ENCODE measurements at places on chromosomes 7 and 10.

- DNase-seq = no peak
These were observed 179.3 kb downstream of the PFKFB3 start for GRCh38 chr10:6382081-6382480.

- DNase-seq = no peak
These were observed 420.9 kb upstream of the MGMT start for GRCh38 chr10:129046065-129046681.

DNA sequence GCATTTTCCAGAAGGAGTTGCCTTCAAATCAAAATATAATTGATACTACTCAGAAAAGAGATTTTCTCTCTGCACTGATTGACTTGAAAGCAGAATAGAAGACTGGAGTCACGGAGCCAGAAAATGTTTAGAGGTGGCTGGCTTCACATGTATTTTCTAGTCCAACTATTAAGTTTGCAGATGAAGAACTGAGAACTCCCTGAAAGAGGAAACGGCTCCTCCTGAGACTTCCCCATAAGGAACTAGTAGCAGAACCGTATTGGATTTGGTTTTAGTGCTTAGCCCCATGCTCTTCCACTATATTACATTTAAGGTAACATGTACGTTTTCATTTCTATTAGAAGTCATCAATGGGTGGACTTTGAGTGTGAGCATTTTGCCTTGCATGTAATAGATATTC lies 946.3 kb downstream of the CNTNAP2 start:
- no peak for DNase-seq

- DNase-seq = no peak
These were observed 38.5 kb downstream of the MGMT start for GRCh38 chr10:129505500-129506075.

DNA sequence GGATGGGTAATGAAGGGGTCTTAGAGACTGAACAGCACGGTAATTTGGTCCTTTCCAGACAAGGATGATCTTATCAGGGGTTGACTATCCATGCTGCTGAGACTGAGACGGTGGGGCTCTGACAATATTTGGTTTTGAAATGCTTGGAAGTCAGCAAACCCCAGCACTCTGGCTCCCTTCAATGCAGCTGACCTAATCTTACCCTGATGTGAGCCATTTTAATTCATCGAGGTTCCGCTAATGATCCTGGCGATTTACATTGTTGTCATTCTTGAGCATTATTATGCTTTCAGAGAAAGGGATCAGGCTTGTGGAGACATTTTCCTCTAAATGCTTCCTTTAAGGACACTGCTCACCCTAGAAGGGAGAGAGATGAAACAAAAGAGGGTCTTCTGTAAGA lies 114.6 kb upstream of the BMPER start:
- no peak for DNase-seq

- DNase-seq = no peak
These were observed 8.7 kb downstream of the ATP6V0E2 start for GRCh38 chr7:149882248-149883047.

DNA sequence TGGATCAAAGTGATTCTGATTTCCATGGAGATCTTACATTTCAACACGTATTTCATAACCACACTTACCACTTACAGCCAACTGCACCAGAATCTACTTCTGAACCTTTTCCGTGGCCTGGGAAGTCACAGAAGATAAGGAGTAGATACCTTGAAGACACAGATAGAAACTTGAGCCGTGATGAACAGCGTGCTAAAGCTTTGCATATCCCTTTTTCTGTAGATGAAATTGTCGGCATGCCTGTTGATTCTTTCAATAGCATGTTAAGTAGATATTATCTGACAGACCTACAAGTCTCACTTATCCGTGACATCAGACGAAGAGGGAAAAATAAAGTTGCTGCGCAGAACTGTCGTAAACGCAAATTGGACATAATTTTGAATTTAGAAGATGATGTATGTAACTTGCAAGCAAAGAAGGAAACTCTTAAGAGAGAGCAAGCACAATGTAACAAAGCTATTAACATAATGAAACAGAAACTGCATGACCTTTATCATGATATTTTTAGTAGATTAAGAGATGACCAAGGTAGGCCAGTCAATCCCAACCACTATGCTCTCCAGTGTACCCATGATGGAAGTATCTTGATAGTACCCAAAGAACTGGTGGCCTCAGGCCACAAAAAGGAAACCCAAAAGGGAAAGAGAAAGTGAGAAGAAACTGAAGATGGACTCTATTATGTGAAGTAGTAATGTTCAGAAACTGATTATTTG lies 15.3 kb downstream of the HNRNPA2B1 start:
- DNase-seq = no peak

- no peak for DNase-seq
These were observed 184.4 kb downstream of the MDFIC start for GRCh38 chr7:115106316-115106715.

- DNase-seq = no peak
These were observed 100.4 kb upstream of the PDGFA start for GRCh38 chr7:620056-620455.

- no peak for DNase-seq
These were observed 99.1 kb downstream of the GRID1 start for GRCh38 chr10:86267286-86268195.

GRCh38 chr10:48767373-48768143 lies 82.9 kb downstream of the WDFY4 start:
- no peak for DNase-seq

DNA sequence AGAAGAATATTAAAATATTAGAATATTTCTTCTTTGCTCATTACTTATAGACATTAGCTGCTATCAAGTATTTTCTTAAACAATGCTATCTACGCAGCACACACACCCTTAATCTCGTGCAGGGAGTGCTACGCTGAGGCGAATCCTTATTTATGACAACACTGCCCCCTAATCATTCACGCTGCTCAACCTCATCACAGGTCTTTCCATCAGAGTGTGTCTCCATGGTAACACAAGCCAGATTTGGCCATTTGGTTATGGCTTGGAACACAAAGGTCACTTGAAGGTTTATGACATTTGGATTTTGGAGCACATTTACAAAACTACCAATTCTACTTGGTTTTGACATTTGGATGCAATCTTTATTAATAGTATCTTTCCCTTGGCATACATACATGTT lies 45.4 kb upstream of the MYO3A start:
- DNase-seq = no peak

DNA sequence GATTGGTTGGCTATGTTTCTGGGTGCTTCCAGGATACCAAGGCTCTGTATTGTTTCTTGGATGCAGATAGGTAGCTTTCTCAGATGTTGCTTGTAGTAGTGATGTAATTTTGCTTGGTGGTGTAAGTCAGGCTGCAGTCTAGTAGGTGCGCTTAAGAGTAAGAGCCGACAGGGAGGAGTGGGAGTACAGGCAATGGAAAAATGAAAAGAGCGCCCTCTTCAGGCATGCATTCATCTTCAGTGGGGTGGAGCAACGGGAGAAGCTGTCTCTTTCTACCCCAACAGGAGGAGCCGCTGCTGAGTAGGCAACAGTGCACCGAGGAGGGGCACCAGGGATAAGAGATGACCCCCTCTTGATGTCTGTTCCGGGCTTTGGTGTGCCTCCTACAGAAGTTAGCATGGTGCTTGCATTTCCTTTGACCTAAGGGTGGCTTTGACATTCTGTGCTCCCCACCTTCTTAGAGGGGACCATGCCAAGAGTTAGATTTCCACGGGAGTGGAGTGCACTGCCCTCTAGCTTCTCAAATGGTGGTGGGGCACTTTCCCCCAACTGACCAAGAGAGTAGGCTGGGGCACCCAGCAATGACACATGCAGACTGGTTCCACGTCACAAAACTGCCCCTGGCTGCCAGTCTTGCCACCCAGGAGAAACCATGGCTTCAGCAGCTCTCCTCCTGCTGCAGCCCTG lies 56.1 kb downstream of the ZNF783 start:
- DNase-seq = no peak

- DNase-seq = no peak
These were observed 8.5 kb downstream of the LRRC18 start for GRCh38 chr10:48931188-48931587.

GRCh38 chr7:40865441-40866233 lies 730.8 kb downstream of the SUGCT start:
- no peak for DNase-seq

GRCh38 chr7:74579800-74580685 lies 77.5 kb upstream of the GTF2I start:
- DNase-seq = no peak

DNA sequence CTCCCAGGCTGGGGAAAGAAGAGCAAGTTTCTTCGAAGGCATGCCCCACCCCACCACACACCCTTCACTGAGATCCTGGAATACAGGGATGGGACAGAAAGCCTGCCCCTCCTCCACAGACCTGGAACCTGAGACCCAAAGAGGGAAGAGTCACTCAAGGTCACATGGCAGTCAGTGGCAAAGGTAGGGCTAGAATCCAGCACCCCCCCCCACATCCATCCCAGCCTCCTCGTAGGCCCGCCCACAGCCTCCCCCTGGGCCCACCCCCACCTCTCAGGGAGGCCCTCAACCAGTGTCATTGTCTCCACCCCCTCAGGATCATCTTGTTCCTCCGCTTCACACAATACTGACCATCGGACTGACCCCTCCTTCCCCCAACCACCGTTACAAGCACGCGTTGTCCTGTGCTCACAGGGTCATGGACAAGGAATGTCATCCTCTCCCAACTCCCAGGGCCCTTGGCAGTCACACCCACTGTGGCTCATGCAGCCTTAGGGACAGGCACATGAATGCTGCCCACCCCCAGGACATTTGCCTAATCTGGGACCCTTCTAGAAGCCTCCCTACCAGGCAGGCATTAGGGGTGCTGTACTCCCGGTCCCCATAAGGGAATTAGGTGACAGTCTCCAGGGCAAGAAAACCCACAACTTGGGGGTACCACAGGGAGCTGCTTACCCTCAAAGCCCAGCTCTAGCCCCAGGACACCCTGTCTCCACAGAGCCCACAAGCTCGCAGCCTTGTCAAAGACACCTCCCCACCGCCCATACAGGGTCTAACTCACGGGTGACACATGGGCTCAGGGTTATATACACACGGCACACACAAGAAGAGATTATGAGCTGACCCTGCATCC lies 1.4 kb downstream of the KCNH2 start:
- no peak for DNase-seq

GRCh38 chr7:135768467-135768866 lies 19.9 kb upstream of the FAM180A start:
- no peak for DNase-seq

- no peak for DNase-seq
These were observed 35.9 kb upstream of the HDAC9 start for GRCh38 chr7:18459484-18460245.

- DNase-seq = no peak
These were observed 52.7 kb downstream of the HIPK2 start for GRCh38 chr7:139725077-139725476.

- no peak for DNase-seq
These were observed 5.7 kb upstream of the TIAL1 start for GRCh38 chr10:119602241-119603095.

GRCh38 chr7:111014079-111014478 lies 76.8 kb upstream of the LRRN3 start:
- DNase-seq = no peak

DNA sequence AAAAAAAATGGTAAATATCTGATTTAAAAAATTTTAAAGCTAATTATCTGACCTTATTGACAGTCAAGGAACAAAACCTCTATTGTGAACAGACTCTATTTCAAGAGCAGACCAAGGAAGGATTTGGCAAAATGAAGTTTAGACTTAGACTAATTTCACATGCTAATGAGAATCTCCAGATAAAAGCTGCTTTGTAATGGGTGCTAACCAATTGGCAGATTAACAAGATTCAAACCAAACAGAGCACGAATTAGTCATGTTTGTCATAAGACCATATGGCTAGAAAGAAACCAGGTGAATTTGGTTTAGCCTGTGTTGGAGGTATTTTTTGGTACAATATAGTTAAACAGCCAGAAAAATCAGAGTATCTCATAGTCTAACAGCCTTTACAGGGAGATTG lies 429.1 kb upstream of the NFE2L3 start:
- no peak for DNase-seq

DNA sequence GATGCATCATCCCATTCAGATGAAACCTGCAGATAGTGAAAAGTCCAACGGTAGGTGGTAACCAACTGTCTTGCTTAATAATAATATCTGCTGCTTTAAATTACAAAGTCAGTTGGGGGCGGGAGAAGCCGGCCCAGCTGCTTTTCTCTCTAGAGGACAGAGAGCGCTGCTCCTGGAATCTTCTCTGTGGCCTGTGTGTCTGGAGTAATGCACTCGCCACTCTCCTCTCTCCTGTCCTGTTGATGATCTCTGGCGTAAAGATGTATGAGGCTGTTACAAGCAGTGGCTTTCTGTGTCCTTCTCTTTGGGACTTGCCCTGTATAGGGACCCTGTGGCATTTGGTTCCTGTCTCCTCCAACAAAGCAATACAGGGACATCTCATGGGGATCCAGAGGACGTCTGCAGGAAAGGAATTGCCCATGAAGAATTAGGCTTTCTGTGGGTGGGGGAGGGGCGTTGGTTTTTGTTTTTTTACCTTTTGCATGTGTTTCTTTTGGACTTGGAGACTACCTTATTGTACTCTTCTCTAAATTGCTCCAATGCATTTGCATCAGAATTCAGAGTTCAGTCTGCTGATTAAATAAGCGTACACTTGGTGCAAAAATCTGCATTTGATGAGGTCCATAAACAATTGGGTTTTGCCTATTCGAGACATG lies 231.6 kb downstream of the CELF2 start:
- DNase-seq = no peak

- DNase-seq = no peak
These were observed 20.0 kb upstream of the GPR146 start for GRCh38 chr7:1024331-1024841.

All from HS-27A (cell line).